Transverse colon (tissue), 4 donors: ENCODE measurements at places on chromosomes 7 and 10.

DNA sequence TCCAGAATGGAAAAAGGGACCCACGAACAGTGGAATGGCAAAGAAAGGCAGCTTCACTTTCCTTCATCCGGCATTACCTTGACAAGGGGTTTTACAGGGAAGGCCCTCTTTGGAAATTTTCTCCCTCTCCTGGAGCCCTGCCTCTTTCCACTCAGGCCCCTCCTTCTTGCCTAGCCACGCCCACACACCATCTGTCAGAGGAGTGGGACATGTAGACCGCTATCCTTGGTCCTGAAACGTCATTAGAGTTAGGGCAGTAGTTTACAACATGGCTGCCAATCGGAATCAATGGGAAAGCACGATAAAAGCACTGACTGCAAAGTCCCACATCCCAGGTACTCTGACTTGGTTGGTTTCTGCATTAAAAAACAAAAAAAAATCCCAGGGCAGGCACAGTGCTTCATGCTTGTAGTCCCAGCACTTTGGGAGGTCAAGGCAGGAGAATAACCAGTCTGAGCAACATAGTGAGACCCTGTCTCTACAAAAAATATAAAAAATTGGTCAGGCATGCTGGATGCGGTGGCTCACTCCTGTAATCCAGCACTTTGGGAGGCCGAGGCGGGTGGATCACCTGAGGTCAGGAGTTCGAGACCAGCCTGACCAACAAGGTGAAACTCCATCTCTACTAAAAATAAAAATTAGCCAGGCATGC lies 96.4 kb downstream of the MARCHF5 start:
- no peak overlapping the region for H3K27ac ChIP-seq
- H3K27me3 ChIP-seq = no peaks in the 10 kb centered on the region
- DNase-seq = no peak
- no peaks in the 10 kb centered on the region for H3K4me1 ChIP-seq

- no peaks in the 10 kb centered on the region for H3K4me1 ChIP-seq
- H3K27me3 ChIP-seq = no peaks in the 10 kb centered on the region
- peak overlapping the region; percentile 68 for H3K27ac ChIP-seq
- no peak for DNase-seq
- no peaks in the 10 kb centered on the region for H3K36me3 ChIP-seq
Observed at GRCh38 chr7:134702366-134703240, 56.0 kb downstream of the BPGM start.

- no peak overlapping the region for H3K27ac ChIP-seq
- no peaks in the 10 kb centered on the region for H3K27me3 ChIP-seq
- no peak for DNase-seq
- H3K4me3 ChIP-seq = no peak overlapping the region
- H3K36me3 ChIP-seq = no peaks in the 10 kb centered on the region
Observed at GRCh38 chr10:6301488-6302075, 98.8 kb downstream of the PFKFB3 start.

- H3K4me3 ChIP-seq = no peak overlapping the region
- no peak for DNase-seq
- no peaks in the 10 kb centered on the region for H3K27me3 ChIP-seq
- no peaks in the 10 kb centered on the region for H3K36me3 ChIP-seq
- H3K27ac ChIP-seq = no peak overlapping the region
Observed at GRCh38 chr7:148299350-148300276, 291.0 kb upstream of the C7orf33 start.

GRCh38 chr10:72557362-72557761 lies 68.5 kb downstream of the MICU1 start:
- H3K36me3 ChIP-seq = peaks cover 6% of the 10 kb centered on the region
- no peak for DNase-seq
- no peak overlapping the region for H3K27ac ChIP-seq
- H3K4me1 ChIP-seq = no peaks in the 10 kb centered on the region

GRCh38 chr10:110772454-110773025 lies 99.2 kb upstream of the PDCD4 start:
- H3K4me3 ChIP-seq = no peak overlapping the region
- H3K4me1 ChIP-seq = peaks cover 29% of the 10 kb centered on the region
- no peaks in the 10 kb centered on the region for H3K36me3 ChIP-seq
- no peaks in the 10 kb centered on the region for H3K27me3 ChIP-seq
- H3K27ac ChIP-seq = peak overlapping the region; percentile 87

- no peaks in the 10 kb centered on the region for H3K27me3 ChIP-seq
- no peak overlapping the region for H3K27ac ChIP-seq
- H3K4me1 ChIP-seq = no peaks in the 10 kb centered on the region
- H3K36me3 ChIP-seq = no peaks in the 10 kb centered on the region
- no peak for DNase-seq
- no peak overlapping the region for H3K4me3 ChIP-seq
Observed at GRCh38 chr10:938941-939678, 7.6 kb upstream of the LARP4B start.

- peaks cover 59% of the 10 kb centered on the region for H3K4me1 ChIP-seq
- peak overlapping the region; percentile 15 for H3K4me3 ChIP-seq
- no peak overlapping the region for H3K27ac ChIP-seq
- H3K36me3 ChIP-seq = no peaks in the 10 kb centered on the region
- peak; percentile 22 for DNase-seq
Observed at GRCh38 chr7:155377838-155378579, 79.9 kb upstream of the EN2 start.

- H3K36me3 ChIP-seq = no peaks in the 10 kb centered on the region
- peak; percentile 63 for DNase-seq
- H3K27me3 ChIP-seq = no peaks in the 10 kb centered on the region
- H3K4me1 ChIP-seq = peaks cover 58% of the 10 kb centered on the region
Observed at GRCh38 chr7:101940830-101941229, 123.4 kb downstream of the CUX1 start.

- no peak overlapping the region for H3K4me3 ChIP-seq
- H3K27me3 ChIP-seq = no peaks in the 10 kb centered on the region
- no peaks in the 10 kb centered on the region for H3K36me3 ChIP-seq
- peaks cover 15% of the 10 kb centered on the region for H3K4me1 ChIP-seq
Observed at GRCh38 chr10:59967079-59967478, 60.7 kb upstream of the CCDC6 start.

DNA sequence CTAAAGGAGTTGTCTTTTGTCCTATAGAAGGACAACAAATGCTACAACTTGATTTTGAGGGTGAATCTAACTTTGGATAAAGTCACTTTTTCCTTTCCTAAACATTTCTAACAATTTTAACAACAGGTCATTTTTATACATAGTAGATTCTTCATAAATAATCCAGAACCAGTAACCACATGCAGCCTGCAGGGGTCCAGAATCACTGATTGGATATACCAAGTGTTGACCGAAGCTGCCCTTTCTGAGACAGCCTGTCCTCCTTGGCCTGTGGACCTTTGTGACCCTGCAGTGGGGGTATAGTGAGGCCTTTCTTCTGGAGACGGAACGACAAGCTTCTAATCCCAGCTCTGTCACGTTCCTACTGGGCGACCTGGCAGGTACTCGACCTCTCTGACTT lies 34.8 kb upstream of the LAMB4 start:
- no peaks in the 10 kb centered on the region for H3K4me1 ChIP-seq
- no peak for DNase-seq
- H3K36me3 ChIP-seq = no peaks in the 10 kb centered on the region
- H3K27me3 ChIP-seq = no peaks in the 10 kb centered on the region
- no peak overlapping the region for H3K4me3 ChIP-seq

DNA sequence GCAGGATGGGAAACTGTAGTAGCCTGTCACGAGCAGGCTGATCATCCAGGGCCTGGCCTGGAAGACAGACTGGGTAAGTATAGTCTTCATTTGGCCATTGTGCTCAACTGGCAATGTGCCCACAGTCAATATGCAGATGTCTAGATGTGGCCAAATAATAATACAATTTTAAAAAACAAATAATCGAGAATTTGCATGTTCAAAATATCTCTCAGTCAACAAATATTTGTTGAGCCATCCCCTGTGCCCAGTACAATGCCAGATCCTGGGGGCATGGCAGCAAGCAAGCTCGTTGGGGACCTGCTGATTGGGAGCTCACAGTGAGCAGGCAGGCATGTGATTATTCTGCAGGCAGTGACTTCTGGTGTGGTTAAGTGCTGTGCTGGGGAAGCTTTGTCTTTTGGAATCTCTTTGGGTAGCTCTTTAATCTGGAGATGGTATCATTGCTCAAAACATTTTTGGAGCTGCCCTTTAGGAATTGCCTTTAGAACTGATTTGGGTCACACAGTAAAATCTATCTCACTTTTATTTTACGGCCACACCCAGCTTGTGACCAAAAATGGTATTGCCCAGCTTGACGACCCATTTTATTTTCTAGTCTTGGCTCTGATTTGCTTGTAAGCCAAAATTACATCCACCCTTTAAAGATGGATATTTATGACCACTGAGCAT lies 92.2 kb downstream of the PLCE1 start:
- no peak for DNase-seq
- no peak overlapping the region for H3K27ac ChIP-seq
- no peaks in the 10 kb centered on the region for H3K27me3 ChIP-seq
- no peaks in the 10 kb centered on the region for H3K36me3 ChIP-seq

- peaks cover 9% of the 10 kb centered on the region for H3K36me3 ChIP-seq
- H3K27me3 ChIP-seq = no peaks in the 10 kb centered on the region
- DNase-seq = peak; percentile 15
- peak overlapping the region; percentile 98 for H3K27ac ChIP-seq
Observed at GRCh38 chr10:132400547-132401151, 3.6 kb downstream of the PWWP2B start.

- no peaks in the 10 kb centered on the region for H3K4me1 ChIP-seq
- H3K27ac ChIP-seq = no peak overlapping the region
- H3K36me3 ChIP-seq = no peaks in the 10 kb centered on the region
Observed at GRCh38 chr7:129123510-129123857, 21.0 kb upstream of the TSPAN33 start.

- no peak overlapping the region for H3K27ac ChIP-seq
- no peaks in the 10 kb centered on the region for H3K36me3 ChIP-seq
- no peak overlapping the region for H3K4me3 ChIP-seq
- no peaks in the 10 kb centered on the region for H3K27me3 ChIP-seq
Observed at GRCh38 chr7:108372618-108373017, 83.6 kb downstream of the NRCAM start.

- DNase-seq = no peak
- no peaks in the 10 kb centered on the region for H3K36me3 ChIP-seq
- H3K27me3 ChIP-seq = no peaks in the 10 kb centered on the region
- no peak overlapping the region for H3K27ac ChIP-seq
- no peaks in the 10 kb centered on the region for H3K4me1 ChIP-seq
- H3K4me3 ChIP-seq = no peak overlapping the region
Observed at GRCh38 chr10:18980089-18980629, 68.4 kb upstream of the MALRD1 start.

DNA sequence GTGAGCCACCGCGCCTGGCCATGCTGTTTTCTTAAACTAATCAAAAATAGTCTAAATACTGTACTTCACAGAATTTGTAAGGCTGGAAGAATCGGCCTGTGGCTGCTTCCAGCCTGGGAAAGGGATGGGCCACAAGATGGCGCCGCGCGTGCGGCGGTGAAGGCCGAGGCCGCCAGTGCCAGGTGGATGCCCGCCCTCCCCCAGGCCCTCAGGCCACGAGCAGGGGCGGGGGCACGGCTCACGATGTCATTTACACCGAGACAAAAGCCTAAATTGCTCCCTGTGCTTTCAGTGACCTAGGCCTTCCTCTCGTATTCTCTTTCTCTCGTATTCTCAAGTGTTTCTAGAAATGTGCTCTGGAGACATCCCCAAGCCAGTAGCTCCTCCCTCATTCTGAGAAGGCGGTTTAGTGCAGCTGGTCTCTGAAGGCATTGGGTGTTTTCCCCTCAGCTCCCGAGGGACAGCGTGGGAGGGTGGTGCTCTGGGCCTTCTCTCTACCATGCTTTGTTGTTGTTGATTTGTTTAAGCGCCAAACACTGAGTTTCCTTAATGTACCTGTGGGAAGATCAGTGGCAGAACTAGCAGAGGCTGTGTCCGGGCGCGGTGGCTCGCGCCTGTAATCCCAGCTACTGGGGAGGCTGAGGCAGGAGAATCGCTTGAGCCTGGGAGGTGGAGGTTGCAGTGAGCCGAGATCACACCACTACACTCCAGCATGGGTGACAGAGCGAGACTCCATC lies 68.4 kb downstream of the CDC123 start:
- H3K4me1 ChIP-seq = peaks cover 3% of the 10 kb centered on the region
- H3K27me3 ChIP-seq = no peaks in the 10 kb centered on the region
- DNase-seq = peak; percentile 85
- peak overlapping the region; percentile 19 for H3K4me3 ChIP-seq
- H3K27ac ChIP-seq = peak overlapping the region; percentile 79

- DNase-seq = no peak
- H3K4me3 ChIP-seq = no peak overlapping the region
- H3K36me3 ChIP-seq = no peaks in the 10 kb centered on the region
- H3K27me3 ChIP-seq = no peaks in the 10 kb centered on the region
Observed at GRCh38 chr7:128842674-128843641, 12.8 kb downstream of the FLNC start.

DNA sequence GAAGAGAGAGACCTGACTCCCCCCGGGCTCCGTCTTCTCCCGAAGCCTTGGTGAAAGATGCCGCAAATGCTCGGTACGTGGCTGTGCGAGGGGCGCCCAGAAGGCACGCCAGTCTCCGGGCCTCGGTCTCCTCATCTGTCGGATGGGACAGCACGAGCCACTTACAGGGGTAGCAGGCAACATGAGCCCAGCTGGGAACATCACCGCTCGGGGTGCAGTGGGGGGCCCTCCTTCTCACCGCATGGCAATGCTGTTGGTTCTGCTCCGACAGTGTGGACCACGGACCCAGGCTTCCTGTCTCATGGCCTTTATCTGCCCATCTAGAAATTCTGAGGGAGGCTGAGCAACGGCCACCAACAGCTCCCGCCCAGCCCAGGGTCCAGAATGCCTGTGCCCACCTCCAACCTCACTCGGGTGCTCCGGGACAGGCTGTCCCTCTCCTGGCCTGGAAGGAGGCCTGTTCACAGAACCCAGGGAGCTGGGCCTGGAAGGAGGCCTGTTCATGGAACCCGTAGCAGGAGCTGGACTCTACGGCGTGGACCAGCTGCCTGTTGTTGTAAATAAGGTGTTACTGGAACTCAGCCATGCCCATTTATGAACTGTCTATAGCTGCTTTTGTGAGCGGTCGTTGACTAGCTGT lies 15.8 kb downstream of the ADAP1 start:
- H3K36me3 ChIP-seq = no peaks in the 10 kb centered on the region
- peak; percentile 6 for DNase-seq
- no peak overlapping the region for H3K4me3 ChIP-seq
- H3K27ac ChIP-seq = no peak overlapping the region
- no peaks in the 10 kb centered on the region for H3K4me1 ChIP-seq

DNA sequence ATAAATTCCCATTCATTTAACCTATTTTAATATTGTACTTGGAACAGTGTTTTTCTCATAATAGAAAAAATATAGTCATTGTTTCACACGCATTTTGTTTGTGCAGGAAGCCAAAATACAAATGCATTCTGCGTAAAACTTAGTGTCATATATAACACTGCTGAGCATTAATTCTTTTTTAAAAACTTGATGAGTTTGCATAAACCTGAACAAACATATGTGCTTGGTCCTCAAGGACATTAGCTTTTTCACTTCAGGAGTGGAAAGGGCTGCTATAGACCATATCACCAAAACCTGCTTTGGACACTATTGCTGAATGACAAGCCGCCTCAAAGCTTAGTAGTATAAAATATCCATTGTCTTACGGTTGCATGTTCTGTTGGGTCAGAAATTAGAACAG lies 101.6 kb upstream of the PRR15 start:
- no peaks in the 10 kb centered on the region for H3K36me3 ChIP-seq
- no peak for DNase-seq
- H3K27me3 ChIP-seq = no peaks in the 10 kb centered on the region
- H3K4me1 ChIP-seq = no peaks in the 10 kb centered on the region
